ENCODE measurements at places on chromosomes 11 and 22.

DNA sequence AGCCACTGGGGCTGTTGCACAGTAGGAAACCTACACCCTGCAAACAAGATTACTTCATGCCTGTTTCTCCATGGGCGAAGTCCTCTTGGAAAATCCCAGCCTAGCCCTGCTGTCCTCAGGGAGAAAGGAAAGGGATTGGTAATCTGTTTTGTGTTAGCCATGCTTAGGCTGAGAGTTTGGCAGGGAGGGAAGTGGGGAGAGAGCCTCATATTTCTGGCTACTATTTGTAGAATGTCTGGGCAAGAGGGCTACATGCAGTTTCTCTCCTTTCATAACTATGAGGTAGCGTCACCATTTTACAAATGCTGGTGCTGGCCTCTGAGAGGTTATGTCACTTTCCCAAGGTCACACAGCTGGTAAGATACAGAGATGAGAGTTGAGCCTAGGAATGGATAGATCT, 737 bp upstream of the MFRP start:
- DNase-seq: no peak

- DNase-seq: no peak
Measured at GRCh38 chr11:59548309-59548656, 36.9 kb downstream of the OR4D9 start.

DNA sequence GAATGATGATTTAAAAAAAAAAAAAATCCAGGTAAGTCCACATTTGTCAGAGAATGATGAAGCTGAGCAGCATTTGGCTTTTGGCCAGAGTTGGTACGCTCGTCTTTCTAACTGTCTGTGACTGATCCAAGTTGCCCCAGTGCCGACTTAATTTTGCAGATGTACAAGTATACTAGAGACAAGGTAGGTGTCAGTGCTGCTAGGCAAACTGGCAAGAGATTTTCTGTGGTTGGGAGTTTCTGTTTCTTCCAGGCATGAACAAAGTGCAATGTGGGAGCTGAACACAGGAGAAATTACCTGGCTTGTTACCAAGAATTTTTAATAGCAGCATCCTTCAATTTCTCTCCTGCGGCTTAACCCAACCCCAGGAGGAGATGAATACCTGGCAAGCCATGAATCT, 307.7 kb downstream of the BUD13 start:
- DNase-seq: no peak

DNA sequence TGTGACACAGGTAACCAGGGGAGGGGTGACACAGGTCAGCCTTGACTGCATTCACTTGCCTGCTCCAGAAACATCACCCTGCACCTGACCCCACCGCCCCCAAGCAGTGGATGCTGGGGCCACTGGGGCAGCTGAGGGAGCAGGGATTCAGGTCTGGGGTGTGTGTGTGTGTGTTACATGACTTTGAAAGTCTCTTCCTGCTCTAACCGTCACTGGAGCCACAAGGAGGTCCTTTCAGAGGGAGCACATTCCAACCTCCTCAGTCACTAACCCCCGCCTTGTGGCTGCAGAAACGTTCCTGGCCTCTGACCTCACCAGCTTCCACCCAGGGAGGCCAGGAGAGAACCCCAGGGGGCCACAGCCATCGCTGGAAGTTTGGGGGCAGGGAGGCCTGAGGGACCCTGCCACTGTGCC, 2.9 kb upstream of the FOSL1 start:
- no peak for DNase-seq

- no peak for DNase-seq
Measured at GRCh38 chr11:133810766-133811165, 34.5 kb downstream of the SPATA19 start.

DNA sequence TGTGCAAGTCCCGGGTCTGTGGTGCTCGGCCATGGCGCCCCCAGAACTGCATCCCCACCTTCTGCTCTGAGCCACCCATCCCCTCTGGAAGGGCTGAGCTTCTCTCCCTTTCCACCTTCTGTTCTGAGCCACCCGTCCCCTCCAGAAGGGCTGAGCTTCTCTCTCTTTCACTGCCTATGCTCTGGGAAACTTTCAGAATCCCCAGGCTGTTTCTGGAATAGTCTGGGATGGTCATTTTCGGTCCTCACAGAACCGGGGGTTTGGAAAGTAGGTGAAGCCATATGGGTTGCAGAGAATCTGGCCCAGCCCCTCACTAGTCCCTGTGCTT, 3.4 kb upstream of the BID start:
- no peak for DNase-seq

Measured in fibroblast of skin of left quadriceps (primary cell).